ENCODE measurements at places on chromosomes 7 and 10.

DNA sequence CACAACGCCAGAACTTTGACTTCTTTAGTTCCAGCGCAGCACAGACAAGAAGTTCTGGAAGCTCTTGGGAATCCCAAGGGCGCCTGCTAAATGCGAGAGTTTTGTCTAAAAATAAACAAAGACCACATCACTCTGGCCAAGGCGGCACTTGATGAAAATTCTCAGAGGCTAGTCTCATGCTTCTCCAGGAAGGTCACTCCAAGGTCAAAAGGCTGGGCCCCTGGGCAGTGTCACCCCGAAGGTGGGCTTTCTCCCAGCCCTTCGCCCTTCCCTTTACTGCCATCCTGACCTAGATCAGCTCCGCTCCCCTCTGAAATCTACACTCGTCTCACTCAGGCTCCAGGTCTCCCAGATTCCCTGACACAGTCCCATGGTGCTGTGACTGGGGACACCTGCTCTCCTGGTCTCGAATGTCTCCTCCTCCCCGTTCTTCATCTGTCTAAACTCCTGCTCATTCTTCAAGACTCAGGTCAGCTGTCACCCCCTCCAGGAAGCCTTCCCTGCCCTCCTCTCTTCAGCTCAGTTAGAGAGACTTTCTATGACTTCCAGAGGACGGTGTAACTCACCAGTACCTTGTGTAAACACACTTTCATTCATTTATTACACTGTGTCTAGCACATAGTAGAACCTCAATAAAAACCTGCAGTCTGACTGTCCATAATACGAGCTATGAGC lies 10.5 kb downstream of the FAM53B start:
- H3K27me3 ChIP-seq = no peaks in the 10 kb centered on the region
- no peaks in the 10 kb centered on the region for H3K36me3 ChIP-seq
- H3K4me1 ChIP-seq = peaks cover 100% of the 10 kb centered on the region
- H3K4me3 ChIP-seq = no peak overlapping the region
- DNase-seq = peak; percentile 65
- H3K27ac ChIP-seq = peak overlapping the region; percentile 93

DNA sequence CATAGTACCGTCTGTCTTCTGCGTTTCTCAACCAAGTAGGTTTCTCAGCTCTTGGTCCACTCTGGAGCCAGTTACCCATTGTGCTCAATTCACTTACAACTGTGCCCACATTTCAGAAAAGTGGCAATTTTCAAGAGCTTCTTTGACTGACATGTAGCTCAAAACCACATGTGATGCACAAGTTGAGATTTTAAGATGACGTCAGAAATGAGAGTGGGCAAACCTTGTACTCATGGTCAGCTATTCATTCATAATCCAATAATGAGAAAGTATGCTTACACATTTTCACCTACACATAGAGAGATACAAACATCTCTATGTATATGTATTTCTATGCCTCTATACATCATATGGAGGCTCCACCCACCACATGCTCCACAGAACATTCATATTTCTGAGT lies 487.2 kb upstream of the AKR1E2 start:
- no peaks in the 10 kb centered on the region for H3K27me3 ChIP-seq
- DNase-seq = no peak
- H3K4me3 ChIP-seq = no peak overlapping the region

DNA sequence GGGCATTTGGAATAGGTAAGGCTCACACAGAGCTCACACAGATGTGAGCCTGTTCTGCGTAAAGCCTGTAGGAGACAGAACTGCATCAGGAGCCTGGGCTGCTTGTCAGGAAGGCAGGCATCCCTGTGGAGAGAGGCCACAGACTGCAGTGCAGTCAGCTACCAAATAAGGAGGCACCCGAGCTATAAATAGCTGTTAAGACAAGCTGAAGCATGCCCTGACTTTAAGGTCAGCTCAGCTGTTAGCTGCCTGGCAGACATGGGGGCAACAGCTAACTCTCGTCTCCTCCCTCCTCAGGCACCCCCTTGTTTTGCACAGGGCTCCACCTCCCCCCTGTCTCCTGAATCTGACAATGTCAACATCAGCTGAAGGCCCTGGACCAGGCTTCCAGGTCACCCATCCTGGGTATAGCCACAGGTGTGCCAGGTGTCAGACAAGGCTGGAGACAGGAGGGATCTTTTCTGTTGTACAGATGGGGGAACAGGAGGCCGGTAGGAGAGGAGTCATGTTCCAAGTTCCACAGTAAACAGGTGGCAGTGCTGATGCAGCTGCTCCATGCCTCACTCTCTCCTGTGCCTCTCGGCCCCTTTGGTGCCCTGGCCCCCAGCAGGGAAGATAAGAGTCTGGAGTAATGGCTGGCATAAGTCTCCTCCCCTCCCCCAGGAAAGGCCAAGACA lies 27.6 kb upstream of the MKRN1 start:
- H3K27me3 ChIP-seq = no peaks in the 10 kb centered on the region
- no peaks in the 10 kb centered on the region for H3K4me1 ChIP-seq
- H3K4me3 ChIP-seq = no peak overlapping the region
- DNase-seq = no peak
- H3K36me3 ChIP-seq = no peaks in the 10 kb centered on the region

DNA sequence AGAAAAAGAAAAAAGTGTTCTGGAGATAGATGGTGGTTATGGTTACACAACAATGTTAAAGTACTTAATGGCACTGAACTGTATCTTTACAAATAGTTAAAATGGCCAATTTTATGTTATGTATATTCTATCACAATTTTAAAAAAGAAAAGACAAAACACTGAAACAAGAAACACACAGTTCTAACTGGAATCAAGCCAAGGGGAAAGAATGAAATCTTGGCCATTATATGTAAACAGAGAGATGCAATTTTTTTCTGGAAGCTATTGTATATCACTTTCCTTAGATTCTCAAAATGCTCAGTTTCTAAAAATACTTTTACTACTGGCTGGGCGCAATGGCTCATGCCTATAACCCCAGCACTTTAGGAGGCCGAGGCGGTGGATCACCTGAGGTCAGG lies 4.1 kb downstream of the COA1 start:
- no peak for DNase-seq
- no peaks in the 10 kb centered on the region for H3K36me3 ChIP-seq
- H3K4me3 ChIP-seq = no peak overlapping the region
- no peak overlapping the region for H3K27ac ChIP-seq

- DNase-seq = no peak
- no peak overlapping the region for H3K4me3 ChIP-seq
- no peaks in the 10 kb centered on the region for H3K36me3 ChIP-seq
- H3K27ac ChIP-seq = no peak overlapping the region
Measured at GRCh38 chr7:129607471-129608120, 3.9 kb upstream of the NRF1 start.

- H3K27me3 ChIP-seq = no peaks in the 10 kb centered on the region
- no peak overlapping the region for H3K27ac ChIP-seq
- no peaks in the 10 kb centered on the region for H3K4me1 ChIP-seq
Measured at GRCh38 chr7:142582351-142582750, 166.9 kb upstream of the PRSS1 start.

DNA sequence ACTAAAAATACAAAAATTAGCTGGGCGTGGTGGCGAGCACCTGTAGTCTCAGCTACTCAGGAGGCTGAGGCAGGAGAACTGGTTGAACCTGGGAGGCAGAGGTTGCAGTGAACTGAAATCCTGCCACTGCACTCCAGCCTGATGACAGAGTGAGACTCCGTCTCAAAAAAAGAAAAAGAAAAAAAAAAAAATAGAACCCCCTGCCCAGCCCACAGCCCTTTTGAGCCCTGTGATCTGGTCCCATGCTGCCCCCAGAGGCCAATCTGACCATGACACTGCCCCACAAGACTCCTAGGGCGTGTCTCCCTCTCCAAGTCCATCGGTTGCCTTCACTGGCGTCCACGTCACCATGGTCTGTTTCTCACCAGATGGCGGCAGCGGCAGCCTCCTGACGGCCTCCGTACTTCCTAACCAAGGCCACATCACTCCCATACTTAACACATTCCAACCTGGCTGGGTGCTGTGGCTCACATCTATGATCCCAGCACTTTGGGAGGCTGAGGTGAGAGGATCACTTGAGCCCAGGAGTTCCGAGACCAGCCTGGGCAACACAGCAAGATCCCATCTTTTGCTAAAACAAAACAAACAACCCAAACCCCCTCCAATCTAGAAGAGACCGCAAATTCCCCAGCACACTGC lies 18.0 kb downstream of the STX1A start:
- no peaks in the 10 kb centered on the region for H3K4me1 ChIP-seq
- H3K4me3 ChIP-seq = no peak overlapping the region
- peaks cover 11% of the 10 kb centered on the region for H3K36me3 ChIP-seq
- no peak overlapping the region for H3K27ac ChIP-seq
- DNase-seq = peak; percentile 40
- H3K27me3 ChIP-seq = no peaks in the 10 kb centered on the region

DNA sequence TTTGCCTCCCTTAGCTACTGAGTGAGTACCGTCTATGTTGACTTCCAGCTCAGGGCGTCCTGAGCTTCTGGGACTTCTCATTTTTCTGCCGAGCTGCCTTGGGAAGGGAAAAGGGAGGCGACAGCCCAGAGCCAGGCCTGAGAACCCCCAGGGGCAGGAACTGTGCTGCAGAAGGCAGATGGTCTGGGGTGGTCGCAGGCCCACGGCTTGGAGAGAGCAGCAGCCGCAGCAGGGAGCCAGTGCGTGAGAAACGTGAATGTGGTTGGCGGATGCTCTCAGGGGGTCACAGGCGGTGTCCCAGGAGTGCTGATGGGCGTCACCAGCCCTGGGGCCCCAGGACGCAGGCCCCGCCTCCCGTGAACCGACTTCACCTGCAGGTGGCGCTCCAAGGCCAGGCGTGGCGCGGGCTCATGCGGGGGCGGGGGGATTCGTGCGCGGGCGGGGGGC lies 9.2 kb upstream of the PWWP2B start:
- no peak overlapping the region for H3K4me3 ChIP-seq
- peak; percentile 67 for DNase-seq
- H3K4me1 ChIP-seq = peaks cover 8% of the 10 kb centered on the region
- no peak overlapping the region for H3K27ac ChIP-seq
- no peaks in the 10 kb centered on the region for H3K36me3 ChIP-seq

DNA sequence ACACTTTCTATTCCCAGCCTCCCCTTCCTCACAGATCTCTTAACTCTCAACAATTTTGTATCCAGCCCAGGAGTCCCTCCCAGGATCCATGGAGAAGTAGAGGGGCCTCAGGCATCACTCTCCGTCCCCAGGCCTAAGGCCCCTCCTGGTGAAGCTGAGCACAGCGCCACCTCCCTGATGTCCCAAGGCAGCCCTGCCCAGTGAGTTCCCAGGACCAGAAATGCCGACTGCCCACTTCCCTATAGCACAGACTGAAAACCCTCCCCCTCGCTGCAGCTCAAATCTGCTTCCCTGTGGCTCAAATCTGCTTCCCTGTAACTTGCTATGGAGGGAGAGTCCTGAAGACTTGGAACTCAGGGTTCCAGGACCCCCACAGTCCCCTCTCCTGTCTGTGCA lies 35.6 kb downstream of the YKT6 start:
- peaks cover 4% of the 10 kb centered on the region for H3K4me1 ChIP-seq
- no peaks in the 10 kb centered on the region for H3K27me3 ChIP-seq
- no peak for DNase-seq
- no peaks in the 10 kb centered on the region for H3K36me3 ChIP-seq
- no peak overlapping the region for H3K27ac ChIP-seq
- H3K4me3 ChIP-seq = no peak overlapping the region

- H3K4me3 ChIP-seq = no peak overlapping the region
- DNase-seq = no peak
- no peaks in the 10 kb centered on the region for H3K27me3 ChIP-seq
- no peak overlapping the region for H3K27ac ChIP-seq
- H3K4me1 ChIP-seq = no peaks in the 10 kb centered on the region
- H3K36me3 ChIP-seq = no peaks in the 10 kb centered on the region
Measured at GRCh38 chr7:101590663-101591435, 38.2 kb downstream of the MYL10 start.

- H3K4me1 ChIP-seq = peaks cover 6% of the 10 kb centered on the region
- no peaks in the 10 kb centered on the region for H3K27me3 ChIP-seq
- no peak overlapping the region for H3K27ac ChIP-seq
- no peak overlapping the region for H3K4me3 ChIP-seq
- no peaks in the 10 kb centered on the region for H3K36me3 ChIP-seq
- DNase-seq = no peak
Measured at GRCh38 chr7:111210996-111211395, 120.1 kb downstream of the LRRN3 start.

GRCh38 chr7:44607141-44608068 lies 978 bp downstream of the OGDH start:
- peak overlapping the region; percentile 99 for H3K27ac ChIP-seq
- DNase-seq = no peak
- H3K4me1 ChIP-seq = peaks cover 14% of the 10 kb centered on the region
- H3K27me3 ChIP-seq = no peaks in the 10 kb centered on the region

GRCh38 chr7:38171623-38172391 lies 6.2 kb upstream of the STARD3NL start:
- no peak overlapping the region for H3K27ac ChIP-seq
- DNase-seq = no peak
- no peaks in the 10 kb centered on the region for H3K27me3 ChIP-seq
- H3K36me3 ChIP-seq = no peaks in the 10 kb centered on the region

DNA sequence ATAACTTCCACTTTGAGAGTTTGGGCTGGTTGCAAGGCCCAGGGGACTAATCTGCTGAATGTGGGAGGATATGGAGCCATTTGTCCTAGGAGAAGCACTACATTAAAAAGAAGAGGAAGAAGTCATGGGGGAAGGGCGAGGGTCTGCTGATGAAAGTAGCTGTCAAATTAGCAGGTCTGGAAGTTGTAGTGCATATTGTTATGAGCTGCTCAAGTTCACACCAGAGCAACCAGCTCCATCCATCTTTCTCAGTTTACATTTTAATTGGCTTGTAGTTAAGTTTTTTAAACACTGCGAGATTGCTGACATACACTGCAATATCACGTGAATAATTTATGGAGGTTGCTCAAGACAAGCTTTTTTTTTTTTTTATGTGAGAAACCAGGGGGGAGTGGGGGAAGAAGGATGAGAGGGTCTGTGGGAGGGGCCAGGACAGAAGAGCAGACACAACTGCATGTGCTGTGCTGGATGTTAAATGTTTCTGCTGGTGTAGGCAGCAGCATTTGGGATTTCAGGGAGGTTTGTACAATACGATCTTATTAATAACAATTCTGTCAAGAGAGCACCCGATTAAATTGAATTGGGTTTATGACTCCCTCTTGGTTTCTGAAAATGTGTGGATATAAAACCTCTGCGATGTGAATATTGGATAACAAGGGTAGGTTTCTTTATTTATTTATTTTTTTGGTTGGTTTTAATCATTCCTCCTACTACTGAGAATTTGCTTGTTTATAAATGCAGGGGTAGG lies 759.0 kb upstream of the GALNT17 start:
- DNase-seq = no peak
- no peak overlapping the region for H3K27ac ChIP-seq
- H3K27me3 ChIP-seq = no peaks in the 10 kb centered on the region
- no peak overlapping the region for H3K4me3 ChIP-seq

GRCh38 chr10:44264244-44264643 lies 120.7 kb downstream of the CXCL12 start:
- no peaks in the 10 kb centered on the region for H3K27me3 ChIP-seq
- DNase-seq = no peak
- H3K36me3 ChIP-seq = no peaks in the 10 kb centered on the region
- no peak overlapping the region for H3K4me3 ChIP-seq
- H3K27ac ChIP-seq = no peak overlapping the region
- H3K4me1 ChIP-seq = no peaks in the 10 kb centered on the region

- no peak overlapping the region for H3K4me3 ChIP-seq
- H3K4me1 ChIP-seq = no peaks in the 10 kb centered on the region
- no peaks in the 10 kb centered on the region for H3K36me3 ChIP-seq
- H3K27ac ChIP-seq = no peak overlapping the region
- DNase-seq = no peak
Measured at GRCh38 chr7:139896831-139897230, 67.8 kb downstream of the TBXAS1 start.

Data from thyroid gland (tissue), 4 donors.